BE2C (cell line): ENCODE measurements at places on chromosomes 7 and 10.

DNA sequence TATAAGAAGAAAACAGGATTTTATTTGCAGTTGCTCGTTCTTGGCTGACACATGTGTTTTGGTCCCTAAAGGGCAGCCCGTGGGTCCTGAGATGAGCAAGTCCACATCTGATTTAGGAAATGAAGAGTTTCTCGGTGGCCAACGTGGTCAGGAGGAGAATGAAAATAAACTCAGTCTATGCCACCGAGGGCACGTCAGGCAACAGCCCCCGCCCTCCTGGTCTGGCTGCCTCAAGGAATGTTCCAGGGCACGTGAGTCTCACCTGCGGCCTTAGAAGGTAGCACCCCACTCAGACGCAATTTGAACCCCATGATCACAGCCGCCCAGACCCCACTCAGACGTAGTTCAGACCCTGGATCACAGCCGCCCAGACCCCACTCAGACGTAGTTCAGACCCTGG is 197.2 kb downstream of the ADARB2 start:
- DNase-seq: no peak

- no peak for DNase-seq
Measured at GRCh38 chr10:29578457-29578856, 56.3 kb downstream of the SVIL start.

DNA sequence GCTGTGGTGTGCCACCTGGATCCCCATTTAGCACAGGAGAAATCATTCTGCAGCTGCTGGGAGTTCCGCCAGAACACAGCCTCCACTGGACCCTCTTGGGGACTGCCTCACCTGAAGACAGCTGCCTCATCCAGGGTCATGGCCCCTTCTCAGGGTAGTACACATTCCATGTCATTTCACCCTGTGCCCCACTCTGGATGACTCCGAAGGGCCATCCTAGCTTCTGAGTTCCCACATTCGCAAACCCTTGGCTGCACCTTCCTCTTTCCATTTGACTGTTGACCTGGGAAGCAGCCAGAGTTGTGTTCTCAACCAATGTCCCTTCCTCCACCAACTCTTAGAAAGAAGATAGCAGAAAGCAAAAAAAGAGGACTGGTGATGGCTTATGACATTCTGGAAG is 125.6 kb upstream of the TBX20 start:
- DNase-seq: no peak

GRCh38 chr7:73718905-73719805 is at the start of gene STX1A:
STX1A (minus strand) TSS chr7:73719669; CDS start chr7:73719631, 38 bp downstream.
- DNase-seq: peak; percentile 85

DNA sequence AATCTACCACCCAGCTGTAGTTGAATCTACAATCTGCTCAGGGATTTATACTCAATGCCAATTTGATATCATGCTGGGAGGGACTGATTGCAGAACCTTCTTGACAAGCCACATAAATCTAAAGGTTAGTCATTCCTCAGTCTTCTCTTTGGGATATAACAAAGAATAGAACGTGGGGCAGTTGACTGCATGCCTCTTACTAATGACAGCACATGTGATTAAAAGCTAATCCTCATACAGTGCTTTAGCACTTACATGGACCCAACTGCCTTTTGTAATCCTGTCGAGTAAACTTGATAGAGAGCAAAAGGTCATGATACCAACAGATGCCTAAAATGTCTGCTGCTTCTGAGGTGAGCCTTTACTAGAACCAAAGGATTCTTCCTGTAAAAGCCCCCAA is 12.3 kb downstream of the KLHL7 start:
- DNase-seq: no peak

- DNase-seq: no peak
Measured at GRCh38 chr10:111545861-111546605, 469.2 kb downstream of the ADRA2A start.

GRCh38 chr10:103901299-103901698 is 16.7 kb downstream of the STN1 start:
- no peak for DNase-seq

DNA sequence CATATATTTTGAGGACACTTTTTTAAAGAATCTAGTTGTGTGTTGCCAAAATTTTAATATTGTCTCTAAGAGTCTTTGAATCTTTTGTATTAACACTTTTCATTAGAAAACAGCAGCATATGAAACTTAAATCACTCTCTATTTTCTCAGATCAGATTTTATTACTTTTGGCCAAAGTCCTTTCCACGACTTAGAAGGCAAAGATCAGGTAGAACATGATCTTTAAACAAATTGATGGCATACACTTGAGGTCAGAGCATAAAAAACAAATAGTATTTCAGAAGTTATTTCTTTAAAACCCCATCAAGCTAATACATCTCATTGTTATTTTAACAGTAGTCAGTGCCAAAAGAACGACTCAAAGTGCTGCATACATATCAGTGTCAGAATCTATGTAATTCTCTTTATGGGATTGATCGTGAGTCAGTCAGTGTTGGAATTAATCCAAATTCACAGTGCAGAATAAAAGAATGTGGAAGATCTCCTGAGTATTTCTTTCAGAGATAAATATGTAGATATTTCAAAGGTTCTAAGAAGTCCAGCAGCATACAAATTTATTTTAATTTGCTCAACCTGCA is 9.6 kb upstream of the AGMO start:
- no peak for DNase-seq

GRCh38 chr7:113710310-113711096 is 208.3 kb downstream of the PPP1R3A start:
- DNase-seq: peak; percentile 52

DNA sequence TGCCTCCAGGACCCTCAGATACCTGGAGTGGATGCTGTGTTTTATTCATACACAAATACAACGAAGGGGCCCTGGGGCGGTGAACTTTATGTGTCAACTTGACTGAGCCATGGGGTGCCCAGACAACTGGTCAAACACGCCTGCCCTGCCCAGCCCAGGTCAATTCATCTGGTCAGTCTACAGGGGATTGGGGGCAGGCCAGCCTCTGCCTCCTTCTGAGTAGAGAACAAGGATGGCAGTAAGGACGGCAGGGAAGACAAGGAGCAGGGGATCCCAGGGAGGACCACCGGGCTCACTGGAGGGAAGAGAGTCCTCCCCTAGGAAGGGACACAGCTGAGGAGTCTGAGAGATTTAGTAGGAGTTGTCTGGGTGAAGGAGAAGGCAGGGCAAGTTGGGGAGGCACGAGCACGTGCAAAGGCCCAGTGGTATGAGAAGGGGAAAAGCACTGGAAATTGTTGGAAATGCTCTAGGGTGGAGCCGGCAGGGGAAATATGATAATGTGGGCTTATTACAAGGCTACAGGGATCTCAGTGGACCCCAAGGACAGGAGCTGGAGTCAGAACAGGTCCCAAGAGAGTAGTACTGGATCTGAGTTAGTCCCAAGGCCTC is 63.4 kb downstream of the MYL10 start:
- DNase-seq: no peak

GRCh38 chr10:132776186-132776585 is 9.8 kb downstream of the NKX6-2 start:
- DNase-seq: no peak

DNA sequence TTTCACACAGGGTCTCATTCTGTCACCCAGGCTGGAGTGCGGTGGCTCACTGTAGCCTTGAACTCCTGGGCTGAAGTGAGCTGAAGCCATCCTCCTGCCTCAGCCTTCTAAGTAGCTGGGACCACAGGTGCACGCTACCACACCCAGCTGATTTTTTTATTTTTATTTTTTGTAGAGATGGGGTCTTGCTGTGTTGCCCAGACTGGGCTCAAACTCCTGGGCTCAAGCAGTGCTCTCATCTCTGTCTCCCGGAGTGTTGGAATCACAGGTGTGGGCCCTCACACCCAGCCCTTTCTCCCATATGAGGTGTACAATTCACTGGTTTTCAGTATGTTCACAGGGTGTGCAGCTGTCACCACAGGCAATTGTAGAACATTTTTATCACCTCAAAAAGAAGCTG is 5.2 kb downstream of the INPP5A start:
- DNase-seq: no peak

GRCh38 chr10:11685787-11686218 is 56.4 kb upstream of the ECHDC3 start:
- peak; percentile 22 for DNase-seq

DNA sequence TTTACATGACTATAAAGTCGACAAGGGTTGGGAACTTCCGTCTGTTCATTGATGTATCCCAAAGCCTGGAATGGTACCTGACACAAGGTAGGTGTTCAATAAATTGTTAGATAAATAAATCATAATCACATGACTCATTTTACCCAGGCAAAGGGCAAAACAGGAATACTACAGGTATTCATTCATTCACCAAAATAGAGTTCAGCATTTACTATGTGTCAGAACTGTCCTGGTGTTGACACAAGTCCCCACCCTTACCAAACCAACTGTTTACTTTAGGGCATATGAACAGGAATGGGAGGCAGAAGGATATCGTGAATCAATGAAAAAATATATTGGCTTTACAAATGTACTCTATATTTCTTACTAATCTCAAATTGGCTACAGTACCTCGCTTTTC is 666 bp upstream of the YAE1 start:
- no peak for DNase-seq

DNA sequence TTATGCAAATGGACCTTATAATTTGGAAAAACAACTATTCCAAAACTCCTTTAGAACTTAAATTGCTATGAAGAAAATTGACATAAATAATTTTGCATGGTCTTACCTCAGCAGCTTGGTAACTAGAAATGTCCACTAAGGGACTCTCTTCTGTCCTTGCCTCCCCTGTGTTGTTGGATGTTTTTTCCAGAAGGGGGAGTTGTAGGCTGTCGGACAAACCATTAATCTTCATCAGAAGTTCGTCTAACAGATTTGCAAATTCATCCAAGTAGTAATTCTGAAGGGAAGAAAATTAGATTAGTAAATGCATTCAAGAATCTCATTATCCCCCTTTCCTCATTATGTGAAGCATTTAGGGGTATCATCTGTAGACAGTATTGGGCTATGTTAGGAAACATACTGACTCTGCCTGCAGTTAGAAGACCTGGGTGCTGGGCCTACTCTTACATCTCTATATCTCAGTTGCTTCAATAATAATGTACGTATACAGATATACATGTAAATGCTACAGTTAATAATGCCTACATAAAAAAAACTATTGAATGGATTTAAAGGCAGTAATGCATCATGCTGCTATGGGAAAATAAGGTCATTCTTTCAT is 155.6 kb downstream of the PKD1L1 start:
- no peak for DNase-seq

DNA sequence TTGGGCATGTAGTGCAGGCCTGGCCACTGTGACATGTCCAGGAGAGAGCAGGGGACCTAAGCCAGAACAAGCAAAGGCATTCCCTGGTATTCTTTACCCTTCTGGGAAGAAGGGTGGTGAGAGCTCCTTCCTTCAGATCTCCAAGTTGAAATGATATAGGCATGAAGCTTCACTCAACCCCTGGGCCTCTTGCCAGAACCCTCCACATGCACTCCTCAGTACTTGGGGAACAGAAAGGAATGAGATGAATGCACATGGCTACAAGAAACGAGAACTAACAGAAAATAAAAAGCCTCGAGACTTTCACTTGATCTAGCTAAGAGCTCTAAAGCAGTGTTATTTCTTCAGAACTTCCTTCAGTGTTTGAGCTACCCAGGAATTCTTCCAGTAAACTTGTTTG is 262.2 kb downstream of the ETV1 start:
- no peak for DNase-seq

DNA sequence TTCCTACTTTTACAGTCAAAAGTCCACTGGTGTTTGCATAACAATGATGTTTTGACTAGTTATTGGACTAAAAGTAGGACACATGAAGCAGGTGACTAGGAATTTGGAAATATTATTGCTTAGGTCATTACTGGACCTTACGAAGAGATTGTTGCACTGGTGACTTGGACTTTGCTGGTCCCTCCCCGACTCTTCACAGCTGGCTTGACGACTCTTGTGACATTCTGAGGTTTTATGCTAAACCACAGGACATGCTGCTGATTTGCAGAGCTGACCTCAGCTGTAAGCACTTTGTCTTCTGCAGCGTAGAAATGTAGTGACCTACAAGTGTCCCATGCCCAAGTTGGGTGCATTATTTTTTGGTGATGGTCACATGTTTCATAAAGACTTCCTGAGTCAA is 21.9 kb downstream of the PCBD1 start:
- DNase-seq: no peak

GRCh38 chr10:77180794-77181193 is 456.8 kb downstream of the KCNMA1 start:
- no peak for DNase-seq

DNA sequence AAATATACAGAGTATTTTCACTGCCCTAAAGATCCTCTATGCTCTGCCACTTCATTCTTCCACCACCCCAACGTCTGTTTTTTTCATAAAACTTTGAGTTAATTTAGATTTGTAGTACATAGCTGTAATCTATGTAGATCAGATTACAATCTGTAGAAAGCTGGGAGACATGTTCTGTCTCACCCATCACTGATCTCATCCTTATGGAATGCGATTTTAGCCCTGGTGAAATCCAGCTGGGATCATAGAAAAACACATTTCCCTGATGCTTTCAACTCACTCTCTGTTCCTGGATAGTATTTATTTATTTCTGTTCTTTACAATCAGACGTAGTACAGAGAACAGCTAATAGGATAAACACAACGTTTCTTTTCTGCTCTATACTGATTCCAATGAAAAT is 521.0 kb downstream of the KIF20B start:
- no peak for DNase-seq

DNA sequence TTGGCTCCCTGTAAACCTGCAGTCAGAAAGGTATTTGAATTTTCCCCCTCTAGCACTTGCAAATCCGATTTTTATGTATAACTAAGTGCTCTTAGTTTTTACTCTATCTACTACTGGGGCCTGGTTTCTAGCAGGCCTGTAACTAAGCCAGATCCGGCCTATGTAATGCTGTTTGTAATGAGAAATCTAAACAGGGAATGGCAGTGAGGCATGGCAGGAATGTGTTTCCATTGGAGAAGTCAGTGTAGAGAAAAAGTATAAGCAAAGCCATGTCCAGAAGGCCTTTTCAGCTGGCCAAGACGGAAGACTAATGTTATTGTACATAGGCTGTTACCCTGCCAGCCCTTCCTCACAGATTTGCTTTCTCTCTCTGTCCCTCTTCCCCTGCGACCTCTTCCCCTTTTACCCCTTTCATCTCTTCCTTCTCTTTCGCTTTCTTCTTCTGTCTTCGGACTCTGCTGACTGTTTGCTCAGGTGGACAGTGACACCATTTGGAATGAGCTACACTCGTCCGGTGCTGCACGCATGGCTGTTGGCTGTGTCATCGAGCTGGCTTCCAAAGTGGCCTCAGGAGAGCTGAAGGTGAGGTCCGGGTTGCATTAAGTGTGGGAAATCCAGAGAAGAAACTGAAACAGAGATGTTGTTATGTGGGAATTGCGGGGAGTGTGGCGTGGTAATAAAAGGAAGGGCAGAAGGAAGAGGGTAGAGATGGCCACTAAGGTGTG is 297.5 kb downstream of the HDAC9 start:
- DNase-seq: no peak

GRCh38 chr10:23892296-23892695 is 316.6 kb upstream of the KIAA1217 start:
- DNase-seq: no peak

DNA sequence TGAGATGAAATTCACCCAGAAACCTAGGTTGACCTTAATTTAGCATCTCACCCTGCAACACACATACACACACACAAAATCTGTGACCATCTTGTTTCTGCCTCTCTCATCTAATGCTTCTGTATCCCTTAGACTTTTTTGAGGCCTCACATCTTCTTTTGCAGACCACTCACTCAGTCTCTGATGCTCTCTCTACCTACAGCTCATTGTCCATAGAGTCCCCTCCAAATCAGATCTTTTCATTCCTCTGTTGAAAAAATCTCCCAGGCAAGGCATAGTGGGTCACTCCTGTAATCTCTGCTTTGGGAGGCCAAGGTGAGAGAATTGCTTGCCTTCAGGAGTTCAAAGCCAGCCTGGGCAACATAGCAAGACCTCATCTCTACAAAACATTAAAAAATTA is 17.6 kb upstream of the PAX2 start:
- no peak for DNase-seq

GRCh38 chr10:12614177-12614995 is 265.0 kb downstream of the CAMK1D start:
- no peak for DNase-seq
